ENCODE measurements at places on chromosomes 3 and 15. TPM values are rescaled to one million over a fixed set of nuclear protein-coding genes. Genes with fewer than 3 reads are reported as not detected.

DNA sequence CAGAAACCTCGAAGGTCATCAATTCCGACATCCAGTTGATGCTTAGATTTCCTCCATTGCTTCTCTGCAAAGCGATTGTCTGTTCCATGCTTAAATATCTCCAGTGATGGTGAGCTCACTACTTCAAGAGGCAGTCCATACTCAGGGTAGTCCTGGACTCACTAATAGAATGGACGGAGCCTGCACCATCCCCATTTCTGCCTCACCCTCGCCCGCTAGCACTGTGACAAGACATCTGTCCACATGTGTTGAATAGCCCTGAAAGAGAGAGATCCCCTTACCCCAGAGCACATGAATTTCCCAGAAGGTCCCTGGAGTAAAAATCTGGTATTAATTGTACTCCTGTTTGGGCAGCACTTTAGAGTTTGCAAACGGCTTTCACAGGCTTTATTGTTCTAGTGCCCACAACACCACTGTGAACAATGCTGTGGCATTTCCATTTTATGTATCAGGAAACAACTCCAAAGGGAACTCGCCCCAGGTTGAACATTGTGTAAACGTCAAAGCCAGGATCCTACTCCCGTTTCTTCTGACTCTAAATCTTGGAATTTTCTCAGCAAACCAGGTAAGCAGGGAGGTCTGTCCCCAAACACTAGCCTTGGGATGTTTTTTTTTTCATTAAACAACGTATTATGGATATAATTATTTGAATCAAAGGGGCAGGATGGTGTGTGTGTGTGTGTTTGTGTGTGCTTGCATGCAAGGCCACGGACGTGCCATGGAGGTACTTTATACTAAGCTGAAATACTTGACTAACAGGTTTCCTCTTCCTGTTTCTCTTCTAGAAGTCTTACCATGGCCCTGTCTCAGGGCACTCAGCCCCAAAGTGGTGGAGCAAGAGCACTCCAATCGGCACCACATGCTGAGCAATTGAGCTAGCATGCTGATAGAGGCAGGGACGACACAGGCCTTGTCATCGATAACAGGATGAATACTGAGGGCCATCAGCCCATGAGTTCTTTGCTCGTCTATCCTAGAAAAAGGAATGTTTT is 198.3 kb downstream of the OPA1 start:
- peaks cover 6% of the 10 kb centered on the region for H3K36me3 ChIP-seq
- peaks cover 8% of the 10 kb centered on the region for H3K4me1 ChIP-seq
- no peak for DNase-seq
- peaks cover 6% of the 10 kb centered on the region for H3K27me3 ChIP-seq

- H3K27me3 ChIP-seq: no peaks in the 10 kb centered on the region
- H3K36me3 ChIP-seq: no peaks in the 10 kb centered on the region
- no peak overlapping the region for H3K4me3 ChIP-seq
Observed at GRCh38 chr3:159417761-159418160, 570.9 kb upstream of the IL12A start.

- no peaks in the 10 kb centered on the region for H3K36me3 ChIP-seq
- DNase-seq: no peak
- H3K27ac ChIP-seq: no peak overlapping the region
- no peak overlapping the region for H3K4me3 ChIP-seq
Observed at GRCh38 chr3:142910280-142910679, 21.4 kb upstream of the PCOLCE2 start.

DNA sequence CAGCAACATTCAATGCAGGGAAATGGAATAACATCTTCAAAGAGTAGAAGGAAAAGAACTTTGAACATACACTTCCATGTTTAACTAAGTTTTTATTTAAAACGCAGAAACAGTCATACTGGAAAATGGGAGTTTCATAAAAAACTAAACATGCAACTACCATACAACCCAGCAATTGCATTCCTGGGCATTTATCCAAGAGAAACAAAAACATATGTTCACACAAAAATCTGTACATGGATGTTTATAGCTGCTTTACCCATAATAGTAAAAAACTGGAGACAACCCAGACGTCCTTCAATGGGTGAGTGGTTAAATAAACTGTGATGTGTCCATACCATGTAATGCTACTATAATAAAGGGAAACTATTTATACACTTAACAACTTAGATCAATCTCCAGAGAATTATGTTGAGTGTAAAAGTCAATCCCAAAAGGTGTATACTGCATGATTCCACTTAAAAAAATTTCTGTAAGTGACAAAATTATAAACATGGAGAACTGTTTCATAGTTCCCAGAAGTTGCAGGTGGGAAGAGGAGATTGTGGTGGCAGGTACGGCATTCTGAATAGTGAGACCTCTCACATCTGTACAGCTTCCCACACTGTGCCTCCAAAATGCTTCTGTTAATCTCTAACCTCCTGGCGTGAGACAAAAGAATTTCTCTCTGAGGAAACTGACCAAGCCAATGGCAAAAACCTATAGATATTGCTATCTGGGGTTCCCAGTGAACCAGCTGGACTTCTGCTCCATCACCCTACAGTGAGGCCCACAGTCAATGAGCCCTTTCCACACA is 23.1 kb downstream of the ISG20 start:
- no peak overlapping the region for H3K27ac ChIP-seq
- H3K4me1 ChIP-seq: no peaks in the 10 kb centered on the region
- DNase-seq: no peak
- no peaks in the 10 kb centered on the region for H3K36me3 ChIP-seq
- H3K27me3 ChIP-seq: peaks cover 4% of the 10 kb centered on the region

GRCh38 chr3:30760040-30760695 is 134.3 kb downstream of the GADL1 start:
- H3K36me3 ChIP-seq: no peaks in the 10 kb centered on the region
- peaks cover 3% of the 10 kb centered on the region for H3K27me3 ChIP-seq
- no peak overlapping the region for H3K4me3 ChIP-seq
- H3K4me1 ChIP-seq: no peaks in the 10 kb centered on the region

DNA sequence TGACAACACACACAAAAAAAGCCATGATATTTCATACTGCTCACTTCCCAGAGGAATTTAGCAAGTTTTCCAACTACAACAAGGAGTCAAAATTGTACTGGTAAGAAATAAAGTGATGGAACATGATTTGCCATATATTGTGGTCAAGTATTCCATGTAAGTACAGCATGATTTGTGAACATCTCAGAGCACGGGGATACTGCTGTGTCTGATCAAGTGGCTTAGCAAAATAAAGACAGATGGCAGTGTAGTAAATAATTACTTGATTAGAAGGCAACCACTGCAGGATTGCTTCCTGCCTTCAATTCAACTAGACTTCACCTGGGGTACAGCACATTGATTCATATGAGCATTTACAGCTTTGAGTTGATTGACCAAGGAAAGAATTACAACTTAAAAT is 51.6 kb upstream of the DUT start:
- no peak overlapping the region for H3K27ac ChIP-seq
- peaks cover 10% of the 10 kb centered on the region for H3K4me1 ChIP-seq

- H3K27ac ChIP-seq: no peak overlapping the region
- peak; percentile 50 for DNase-seq
- H3K36me3 ChIP-seq: no peaks in the 10 kb centered on the region
- peak overlapping the region; percentile 84 for H3K4me3 ChIP-seq
Observed at GRCh38 chr3:37993820-37994638, 3.4 kb downstream of the VILL start.

GRCh38 chr15:85350395-85350794 is 30.0 kb upstream of the AKAP13 start:
- no peak overlapping the region for H3K4me3 ChIP-seq
- peaks cover 2% of the 10 kb centered on the region for H3K4me1 ChIP-seq
- no peak overlapping the region for H3K27ac ChIP-seq

DNA sequence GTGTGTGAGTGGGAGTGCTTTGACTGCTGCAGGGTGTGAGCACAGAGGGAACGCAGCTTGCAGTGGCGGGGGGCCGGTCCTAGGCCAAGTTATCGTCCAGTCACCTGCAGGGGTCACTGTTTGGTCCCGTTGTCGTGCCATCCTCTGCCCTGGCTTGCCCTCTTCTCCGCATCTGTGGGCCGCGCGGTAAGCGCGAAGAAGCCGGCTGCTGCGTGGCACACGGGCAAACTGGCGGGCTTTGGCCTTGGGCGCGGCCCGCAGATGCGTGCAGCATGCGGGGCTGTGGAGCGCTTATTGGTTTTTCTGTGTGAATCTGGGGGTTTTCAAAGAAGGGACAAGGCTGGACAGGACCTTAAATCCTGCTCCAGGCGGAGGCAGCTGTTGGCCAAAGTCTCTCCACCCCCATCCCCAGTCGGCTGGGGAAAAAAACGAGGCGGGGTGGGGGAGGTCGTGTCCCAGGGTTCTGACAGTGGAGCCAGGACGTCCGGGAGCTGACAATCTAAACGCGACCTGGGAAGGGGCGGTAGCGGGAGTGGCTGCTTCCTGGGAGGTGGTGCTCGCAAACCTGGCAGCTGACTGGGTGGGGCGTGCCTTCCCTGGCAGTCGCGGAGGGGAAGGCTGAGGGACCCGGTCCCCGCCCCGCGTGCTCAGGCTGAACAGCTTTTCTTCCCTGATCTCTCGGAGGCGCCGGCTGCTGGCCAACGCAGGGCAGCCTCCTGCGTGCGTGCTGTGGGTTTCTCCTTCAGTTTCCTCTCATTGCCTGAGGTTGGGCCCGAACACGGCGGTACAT is 39.7 kb upstream of the VEPH1 start:
- H3K27ac ChIP-seq: peak overlapping the region; percentile 41
- peak; percentile 66 for DNase-seq
- H3K27me3 ChIP-seq: peaks cover 4% of the 10 kb centered on the region
- peaks cover 3% of the 10 kb centered on the region for H3K4me1 ChIP-seq
- peak overlapping the region; percentile 88 for H3K4me3 ChIP-seq

DNA sequence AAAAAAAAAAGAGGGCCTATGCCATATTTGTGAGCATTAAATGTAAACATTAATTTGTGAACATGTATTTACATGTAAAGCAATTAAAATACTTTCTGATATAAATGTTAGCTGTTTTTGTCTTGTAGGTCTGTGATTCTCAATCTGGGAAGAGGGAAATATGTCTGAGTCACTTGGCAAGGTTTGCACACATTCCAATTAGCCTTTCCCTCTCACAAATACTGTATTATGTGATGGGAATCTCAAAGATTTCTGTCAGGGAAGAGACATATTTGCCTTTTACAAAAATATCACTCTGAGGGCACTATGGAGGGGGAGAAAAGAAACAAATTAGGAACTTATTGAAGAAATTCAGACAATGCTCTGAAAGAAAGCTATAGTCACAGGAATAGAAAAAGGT is 483.6 kb downstream of the GBE1 start:
- H3K36me3 ChIP-seq: no peaks in the 10 kb centered on the region
- no peak for DNase-seq
- H3K4me3 ChIP-seq: no peak overlapping the region
- H3K4me1 ChIP-seq: no peaks in the 10 kb centered on the region
- no peak overlapping the region for H3K27ac ChIP-seq

DNA sequence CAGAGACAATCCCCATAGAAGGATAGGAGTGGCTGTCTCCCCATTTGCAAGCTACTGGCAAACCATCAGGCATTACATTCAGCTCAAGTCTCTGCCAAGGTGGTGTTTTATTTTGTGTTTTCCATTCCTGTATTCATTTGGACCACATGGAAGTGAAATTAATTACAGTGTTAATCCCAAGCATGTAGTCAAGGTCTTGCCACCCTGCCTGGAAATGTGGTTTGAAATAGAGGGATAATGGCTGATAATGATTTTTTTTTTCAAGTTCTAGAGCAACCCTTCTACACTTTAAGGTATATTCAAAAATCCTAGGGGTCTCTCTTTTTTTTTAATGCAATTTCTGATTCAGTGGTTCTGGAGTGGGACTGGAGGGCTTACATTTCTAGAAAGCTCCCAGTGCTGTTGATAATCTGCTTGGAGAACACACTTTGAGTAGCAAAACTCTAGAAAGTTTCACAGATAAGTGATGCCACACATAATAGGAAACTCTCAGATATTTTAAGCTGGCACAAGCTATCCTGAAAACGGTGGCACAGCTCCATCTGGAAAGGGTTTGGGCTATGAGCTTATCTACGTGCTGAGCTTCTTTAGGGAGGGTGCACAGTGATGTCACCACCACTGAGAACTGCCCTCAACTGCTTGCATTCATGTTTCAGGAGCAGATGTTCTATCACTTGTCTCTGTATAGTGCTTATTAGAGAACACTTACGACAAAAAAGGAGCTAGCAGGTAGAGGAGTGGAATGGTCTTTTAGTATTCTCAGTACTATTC is 140.1 kb upstream of the IL12A start:
- peaks cover 65% of the 10 kb centered on the region for H3K4me1 ChIP-seq
- peak overlapping the region; percentile 48 for H3K27ac ChIP-seq
- peaks cover 5% of the 10 kb centered on the region for H3K36me3 ChIP-seq

GRCh38 chr15:83292317-83292716 is 7.9 kb upstream of the BNC1 start:
- H3K4me1 ChIP-seq: peaks cover 2% of the 10 kb centered on the region
- no peak for DNase-seq
- H3K27me3 ChIP-seq: no peaks in the 10 kb centered on the region
- H3K4me3 ChIP-seq: no peak overlapping the region
- no peak overlapping the region for H3K27ac ChIP-seq
- H3K36me3 ChIP-seq: no peaks in the 10 kb centered on the region

- no peaks in the 10 kb centered on the region for H3K36me3 ChIP-seq
- peak overlapping the region; percentile 46 for H3K27ac ChIP-seq
- peaks cover 13% of the 10 kb centered on the region for H3K4me1 ChIP-seq
- DNase-seq: no peak
- H3K4me3 ChIP-seq: no peak overlapping the region
- no peaks in the 10 kb centered on the region for H3K27me3 ChIP-seq
Observed at GRCh38 chr15:78461171-78461888, 23.3 kb downstream of the IREB2 start.

GRCh38 chr3:124700880-124701684 is 29.2 kb upstream of the UMPS start:
- H3K4me3 ChIP-seq: no peak overlapping the region
- no peak overlapping the region for H3K27ac ChIP-seq
- no peak for DNase-seq
- peaks cover 4% of the 10 kb centered on the region for H3K27me3 ChIP-seq
- H3K4me1 ChIP-seq: no peaks in the 10 kb centered on the region

GRCh38 chr3:46860017-46860809 is 3.0 kb downstream of the MYL3 start:
- no peak overlapping the region for H3K27ac ChIP-seq
- peaks cover 9% of the 10 kb centered on the region for H3K27me3 ChIP-seq
- DNase-seq: peak; percentile 66
- no peaks in the 10 kb centered on the region for H3K4me1 ChIP-seq
- no peak overlapping the region for H3K4me3 ChIP-seq

- no peaks in the 10 kb centered on the region for H3K36me3 ChIP-seq
- H3K27me3 ChIP-seq: peaks cover 6% of the 10 kb centered on the region
- peaks cover 3% of the 10 kb centered on the region for H3K4me1 ChIP-seq
- no peak for DNase-seq
Observed at GRCh38 chr3:113166719-113167492, 44.5 kb upstream of the BOC start.

GRCh38 chr3:99681512-99681911 is 43.1 kb downstream of the COL8A1 start:
- no peaks in the 10 kb centered on the region for H3K27me3 ChIP-seq
- H3K4me1 ChIP-seq: no peaks in the 10 kb centered on the region
- no peak overlapping the region for H3K4me3 ChIP-seq
- no peaks in the 10 kb centered on the region for H3K36me3 ChIP-seq
- DNase-seq: no peak

Gene CKMT1A
- total RNA-seq: 15.7 TPM

Gene PLSCR5
- total RNA-seq: not detected

Gene CYP1A1
- total RNA-seq: 0.27 TPM

Gene FEZF2
- total RNA-seq: 0.49 TPM

Gene CD86
- total RNA-seq: not detected

Gene TMEM207
- total RNA-seq: not detected

Gene IQSEC1
- 211 TPM for total RNA-seq

Gene CACNA2D3
- 10.0 TPM for total RNA-seq

Gene DPPA2
- total RNA-seq: 0.42 TPM

Gene GOLGA6L10
- 0.96 TPM for total RNA-seq

Gene GOLGA8R
- not detected for total RNA-seq

Gene EFHB
- total RNA-seq: 0.76 TPM

Gene CAMKV
- 518 TPM for total RNA-seq
